ENCODE measurements at places on chromosomes 7 and 10.

DNA sequence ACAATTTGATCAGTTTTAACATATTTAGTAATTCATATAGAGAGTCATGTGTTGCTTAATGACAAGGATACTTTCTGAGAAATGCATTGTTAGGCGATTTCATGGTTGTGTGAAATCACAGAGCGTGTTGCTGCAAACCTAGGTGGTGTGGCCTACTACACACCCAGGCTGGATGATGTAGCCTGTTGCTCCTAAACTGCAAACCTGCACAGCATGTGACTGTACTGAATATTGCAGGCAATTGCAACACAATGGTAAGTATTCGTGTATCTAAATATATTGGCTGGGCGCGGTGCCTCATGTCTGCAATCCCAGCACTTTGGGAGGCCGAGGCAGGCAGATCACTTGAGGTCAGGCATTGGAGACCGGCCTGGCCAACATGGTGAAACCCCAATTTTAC, 73.7 kb upstream of the BAIAP2L1 start:
- DNase-seq: no peak

DNA sequence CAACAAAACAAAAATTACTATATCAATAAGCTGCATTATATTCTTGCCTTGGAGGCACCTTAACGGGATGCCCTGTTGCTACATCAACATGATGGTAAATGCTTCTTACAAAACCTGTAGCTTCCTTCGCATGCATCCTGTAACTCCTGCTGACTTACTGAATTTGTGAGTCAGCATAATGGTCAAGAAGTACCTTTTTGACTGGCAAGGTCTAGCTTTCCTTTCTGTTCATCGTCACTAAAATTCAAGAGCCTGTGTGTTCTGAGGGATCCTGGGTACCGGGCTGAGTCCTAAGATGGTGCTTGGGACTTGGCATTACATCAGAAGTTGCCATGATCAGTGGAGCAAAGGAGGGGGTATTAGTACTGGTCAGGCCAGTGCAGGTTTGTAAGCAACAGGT, 4.9 kb downstream of the PFKFB3 start:
- DNase-seq: no peak

GRCh38 chr7:142557971-142558582, 191.2 kb upstream of the PRSS1 start:
- no peak for DNase-seq

GRCh38 chr7:129225931-129226572, 1.2 kb downstream of the AHCYL2 start:
- DNase-seq: no peak

- DNase-seq: no peak
Measured at GRCh38 chr7:27112955-27113949, 10.8 kb upstream of the HOXA2 start.

- DNase-seq: no peak
Measured at GRCh38 chr10:125543796-125544195, 139.2 kb downstream of the TEX36 start.

- no peak for DNase-seq
Measured at GRCh38 chr7:38181111-38181510, 3.1 kb downstream of the STARD3NL start.

All from esophagus squamous epithelium (tissue), 5 donors.